T-helper 2 cell (primary cell): ENCODE measurements at places on chromosomes 6 and 20.

GRCh38 chr20:2871661-2872458 lies 1.4 kb upstream of the PTPRA start:
- no peak for DNase-seq

GRCh38 chr6:121838842-121839241 lies 403.4 kb downstream of the GJA1 start:
- DNase-seq, result peak; percentile 9

DNA sequence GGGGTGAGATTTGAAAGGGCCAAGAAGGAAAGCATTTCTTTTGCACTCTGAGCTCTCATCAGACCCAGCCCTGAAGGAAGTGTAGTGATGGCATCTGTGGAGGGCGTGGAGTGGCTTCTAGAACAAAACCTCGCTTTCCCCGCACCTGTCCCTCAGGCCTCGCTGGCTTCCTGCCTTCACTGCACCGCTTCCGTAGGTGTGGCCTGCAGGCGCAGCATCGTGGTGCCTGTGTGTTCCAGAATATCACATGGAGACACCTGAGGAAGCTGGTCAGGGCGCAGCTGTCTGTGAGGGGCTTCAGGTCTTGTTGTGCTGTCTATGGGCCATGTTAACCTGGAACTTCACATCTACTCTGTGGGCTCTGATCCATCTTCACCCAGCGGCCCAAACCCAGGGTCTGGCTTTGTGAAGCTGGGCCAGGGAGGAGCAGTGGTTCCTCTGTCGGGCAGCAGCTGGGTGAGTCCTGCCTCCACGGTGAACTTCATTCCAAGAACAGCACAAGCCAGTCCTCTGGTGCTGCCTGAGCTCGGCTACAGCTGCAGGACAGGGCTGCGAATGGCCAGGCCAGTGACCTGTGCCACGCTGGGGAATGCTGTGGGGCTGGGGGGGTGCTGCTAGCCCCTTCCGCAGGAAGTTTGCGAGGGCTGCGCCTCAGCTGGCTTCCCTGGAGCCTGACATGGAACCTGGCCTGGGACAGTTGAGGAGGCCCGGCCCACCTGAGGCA lies 40.9 kb downstream of the DSTN start:
- DNase-seq, result no peak

DNA sequence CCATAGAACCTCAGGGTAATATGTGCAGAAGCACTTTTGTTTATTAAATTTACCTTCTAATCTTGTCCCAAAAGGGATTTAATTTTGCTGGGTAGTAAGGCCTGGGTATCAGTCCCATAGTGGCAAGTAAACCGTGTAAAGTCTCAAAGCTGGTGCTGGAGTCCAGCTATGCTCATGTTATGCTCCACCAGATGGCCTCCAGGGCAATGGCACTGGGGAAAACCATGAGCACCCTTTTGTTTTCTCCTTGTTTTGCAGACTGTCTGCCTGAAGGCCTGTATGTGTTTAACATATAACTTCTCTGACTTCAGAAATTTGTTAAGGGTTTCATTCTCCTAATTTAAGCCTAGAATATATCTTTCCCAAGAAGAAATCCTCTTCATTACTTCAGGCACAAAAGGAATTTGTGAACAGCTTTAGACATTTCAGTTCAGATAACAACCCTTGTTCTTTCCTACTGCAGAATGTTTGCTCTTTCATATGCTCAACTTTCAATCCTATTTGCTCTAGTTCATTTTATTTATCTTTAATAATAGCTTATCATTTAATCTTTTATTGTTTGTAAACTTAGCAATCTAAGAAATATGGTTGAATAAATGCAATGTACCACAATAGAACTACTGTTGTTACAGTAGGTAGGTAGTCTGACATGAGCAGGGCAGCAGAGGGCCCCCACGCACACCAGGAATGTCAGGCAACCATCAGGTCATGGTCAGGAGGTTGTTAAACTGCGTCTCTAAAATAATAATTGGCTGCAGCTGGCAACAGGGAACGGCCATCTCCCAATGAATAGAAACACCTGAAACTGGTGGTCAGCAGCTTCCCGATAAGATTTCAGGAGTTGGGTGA lies 162.8 kb downstream of the TENT5A start:
- DNase-seq, result no peak

DNA sequence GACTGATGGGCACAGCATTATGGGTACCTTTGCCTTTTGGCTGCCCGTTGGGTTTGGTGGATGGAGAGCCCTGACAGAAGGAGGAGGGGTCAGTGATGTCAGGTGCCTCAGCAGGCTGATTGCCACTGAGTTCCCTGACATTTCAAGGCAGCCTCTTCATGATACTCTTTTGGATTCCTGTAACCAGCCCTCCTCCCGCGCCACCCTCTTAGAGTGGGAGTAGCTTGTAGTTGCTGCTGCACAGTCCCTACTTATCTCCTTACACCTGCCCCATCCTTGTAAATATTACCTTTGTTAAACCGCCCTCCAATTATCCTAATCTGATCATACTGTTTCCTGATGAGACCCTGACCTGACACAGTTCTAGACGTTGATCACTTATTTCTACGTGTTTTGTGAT lies 140.0 kb downstream of the CFAP61 start:
- DNase-seq, result no peak

- DNase-seq, result no peak
Measured at GRCh38 chr6:41836660-41837052, 49.2 kb downstream of the TOMM6 start.

DNA sequence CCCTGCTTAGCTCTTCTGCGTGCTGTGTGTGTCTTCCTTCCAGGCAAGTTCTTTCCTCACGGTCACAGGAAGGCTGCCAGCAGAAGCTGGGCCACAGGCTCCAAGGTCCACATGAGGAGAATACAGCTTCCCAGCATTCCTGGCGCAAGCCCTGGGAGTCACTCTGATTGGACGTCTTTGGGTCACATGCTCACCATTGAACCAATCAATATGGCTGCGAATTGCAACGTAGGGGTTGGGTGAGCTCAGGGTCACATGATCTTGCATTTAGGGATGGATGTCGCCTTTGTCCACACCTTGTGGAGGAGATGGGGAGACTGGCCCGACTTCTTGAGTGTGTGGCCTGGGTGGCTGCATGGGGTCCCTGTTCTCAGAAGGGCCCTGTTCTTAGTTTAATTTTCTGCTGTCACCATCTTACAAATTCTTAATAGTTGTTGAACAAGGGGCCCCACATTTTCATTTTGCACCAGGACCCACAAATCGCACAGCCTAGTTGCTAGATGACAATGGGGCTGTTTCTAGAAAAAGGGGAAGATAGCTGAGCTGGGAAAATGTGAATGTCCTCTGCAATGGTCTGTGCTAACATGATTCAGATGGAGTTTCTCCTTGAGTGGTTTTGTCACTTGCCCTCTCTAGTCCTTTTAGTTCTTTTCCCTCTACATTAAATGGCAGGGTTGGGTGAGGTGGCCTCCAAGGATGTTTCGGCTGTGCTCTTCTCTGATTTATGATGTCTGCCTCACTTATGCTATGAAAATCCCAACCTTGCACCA lies 149.6 kb downstream of the CDH26 start:
- no peak for DNase-seq

DNA sequence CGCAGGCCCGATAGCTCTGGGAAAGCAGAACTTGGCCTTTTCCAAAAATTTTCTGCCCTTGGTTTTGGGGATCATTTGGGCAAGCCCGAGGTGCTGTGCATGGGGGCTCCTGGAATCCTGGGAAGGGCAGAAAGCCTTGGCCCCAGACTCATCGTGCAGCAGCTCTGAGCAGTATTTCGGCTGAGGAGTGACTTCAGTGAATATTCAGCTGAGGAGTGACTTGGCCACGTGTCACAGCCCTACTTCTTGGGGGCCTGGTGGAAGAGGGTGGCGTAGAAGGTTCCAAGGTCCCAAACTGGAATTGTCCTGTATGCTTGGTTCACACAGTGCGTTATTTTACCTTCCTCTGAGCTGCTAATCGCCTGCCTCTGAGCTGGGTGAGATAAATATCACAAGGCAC lies 1.1 kb upstream of the BMP2 start:
- no peak for DNase-seq

GRCh38 chr6:27772261-27773001 lies 139.8 kb downstream of the OR2B2 start:
- peak; percentile 79 for DNase-seq

GRCh38 chr6:73353636-73354593 lies at the start of gene DPPA5:
Gene DPPA5, minus strand, starts transcription at chr6:73354276. Its CDS starts 51 bp downstream, at chr6:73354225.
- DNase-seq, result no peak

DNA sequence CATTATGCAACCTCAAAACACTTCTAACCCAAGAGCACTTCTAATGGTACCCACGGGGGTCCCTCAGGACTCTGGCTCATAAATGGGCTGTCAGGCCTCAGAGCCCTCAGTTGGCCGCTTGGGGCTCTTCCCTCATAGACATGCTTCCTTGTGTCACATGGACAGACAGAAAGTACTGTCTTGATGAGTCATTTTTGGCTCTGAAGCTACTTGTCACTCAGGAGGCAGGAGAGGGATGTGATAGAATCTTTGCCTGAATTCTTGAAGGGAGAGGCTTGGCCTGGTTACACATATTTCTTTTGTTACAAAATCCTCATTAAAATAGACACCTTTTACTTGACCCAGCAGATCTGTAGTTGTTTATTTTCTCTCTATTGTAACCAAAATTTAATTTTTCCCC lies 15.1 kb upstream of the EDN1 start:
- DNase-seq, result no peak
